IPS DF 19.7 (cell line): ENCODE measurements at places on chromosomes 16 and 17.
A peak's percentile ranks its signal among the peaks of the same experiment; 100 is the strongest.

GRCh38 chr17:81870981-81871386 is at the start of gene ARHGDIA:
Gene ARHGDIA, minus strand, starts transcription at chr17:81871337. Its CDS starts 1,407 bp downstream, at chr17:81869930.
- no peak for DNase-seq

- DNase-seq = no peak
These were observed 89.3 kb downstream of the VMP1 start for GRCh38 chr17:59796785-59797205.

DNA sequence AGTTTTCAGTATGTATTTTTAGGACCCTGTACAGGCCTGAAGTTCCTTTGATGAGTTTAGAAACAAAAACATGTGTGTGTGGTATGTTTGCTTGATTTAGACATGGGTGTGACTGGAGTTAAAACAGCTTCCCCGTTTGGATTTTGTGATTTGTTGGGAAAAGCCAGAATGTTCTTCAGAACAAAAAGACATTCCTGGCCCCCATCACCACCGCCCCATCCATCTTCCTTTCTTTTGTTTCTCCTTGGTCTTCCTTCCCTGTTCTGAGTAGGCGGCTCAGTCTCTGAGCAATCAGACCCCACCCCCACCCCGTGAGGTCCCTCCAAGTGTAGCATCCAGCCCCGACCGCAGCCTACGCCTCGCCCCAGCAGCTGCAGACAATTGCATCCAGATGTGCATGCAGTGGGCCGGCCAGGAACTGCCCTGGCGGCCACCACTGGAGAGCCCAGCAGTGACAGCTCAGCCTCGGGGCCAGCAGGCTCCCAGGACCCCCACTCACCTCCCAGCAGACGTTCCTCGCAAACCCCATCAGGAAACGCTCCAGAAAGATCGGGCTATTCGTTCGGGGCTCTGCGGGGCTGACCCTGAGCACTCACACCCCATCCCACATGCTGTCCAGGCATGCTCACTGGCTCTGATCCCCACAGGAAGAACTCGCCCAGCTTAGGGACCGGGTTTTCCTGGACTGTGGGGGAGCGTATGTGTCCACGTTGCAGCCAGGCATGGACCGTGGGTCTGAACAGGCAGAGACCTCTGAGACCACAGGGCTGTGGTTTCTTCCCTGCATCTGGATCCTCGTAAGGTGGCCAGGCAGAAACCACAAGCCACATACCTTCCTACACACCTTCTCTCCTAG is 99.8 kb upstream of the CDH5 start:
- DNase-seq = no peak

DNA sequence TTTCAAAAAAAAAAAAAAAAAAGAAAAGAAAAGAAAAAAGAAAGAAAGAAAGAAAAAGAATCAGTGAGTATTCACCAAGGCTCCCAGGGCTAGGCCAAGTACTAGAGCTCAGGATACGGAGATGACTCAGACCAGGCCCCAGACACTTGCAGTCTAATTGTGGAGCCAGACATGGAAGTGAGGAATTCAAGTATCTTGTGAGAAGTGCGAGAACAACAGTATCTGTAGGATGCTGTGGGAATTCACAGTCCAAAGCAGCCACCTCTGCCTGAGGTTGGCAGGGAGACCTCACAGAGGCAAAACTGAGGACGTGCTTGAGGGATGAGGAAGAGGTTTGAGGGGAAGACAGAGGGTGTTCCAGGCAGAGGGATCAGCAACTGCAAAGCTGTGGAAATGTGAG is 14.0 kb upstream of the ALDOA start:
- no peak for DNase-seq

DNA sequence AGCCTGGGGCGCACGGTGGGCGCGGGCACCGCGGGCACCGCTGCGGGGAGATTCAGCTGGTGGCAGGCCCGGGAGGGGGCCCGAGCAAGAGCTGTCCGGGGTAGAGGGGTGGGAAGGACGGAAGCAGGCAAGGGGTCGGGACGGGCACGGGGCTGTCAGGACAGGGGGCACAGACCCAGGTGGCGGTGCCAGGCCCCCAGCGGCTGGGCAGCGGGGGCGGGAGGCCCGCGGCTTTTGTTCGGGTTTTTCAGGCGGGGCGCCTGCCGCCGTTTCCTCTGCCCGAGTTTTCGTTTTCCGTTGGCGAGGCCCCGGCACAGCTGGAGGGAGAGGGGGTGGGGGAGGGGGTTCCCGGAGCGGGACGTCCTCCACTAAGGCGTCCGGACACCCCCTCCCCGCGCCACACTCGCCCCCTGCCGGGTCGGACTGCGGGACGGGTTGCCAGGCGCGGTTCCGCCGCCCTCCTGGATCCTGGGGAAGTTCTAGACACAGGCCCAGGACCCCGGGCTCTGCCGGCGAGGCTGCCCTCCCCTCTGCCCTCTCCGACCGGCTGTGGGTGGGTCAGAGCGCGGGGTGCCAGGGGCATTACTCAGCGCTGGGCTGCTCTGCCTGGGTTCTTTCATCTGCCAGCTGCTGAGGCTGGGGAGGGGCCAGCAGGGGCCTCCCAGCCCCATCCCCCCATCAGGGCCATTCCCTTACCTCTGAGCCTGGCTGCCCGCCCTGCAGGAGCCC is 543 bp downstream of the ARHGAP23 start:
- no peak for DNase-seq

- DNase-seq = no peak
These were observed 54.0 kb downstream of the AKAP1 start for GRCh38 chr17:57138956-57139576.

DNA sequence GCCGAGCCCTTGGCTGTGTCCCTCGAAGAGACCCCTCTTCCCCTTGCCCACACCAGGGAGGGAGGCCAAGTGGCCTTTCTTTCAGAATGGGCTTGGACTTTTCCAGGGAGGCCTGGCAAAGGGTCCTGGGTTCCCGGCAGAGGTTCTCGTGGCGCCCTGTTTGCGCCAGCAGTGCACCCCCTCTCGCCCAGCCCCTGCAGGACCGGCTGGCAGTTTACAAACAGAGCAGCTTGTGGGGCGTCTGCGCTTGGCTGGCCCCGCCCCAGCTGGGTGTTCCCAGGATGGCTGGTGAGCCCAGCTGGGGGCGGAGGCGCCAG is 137.8 kb upstream of the CIBAR2 start:
- no peak for DNase-seq

DNA sequence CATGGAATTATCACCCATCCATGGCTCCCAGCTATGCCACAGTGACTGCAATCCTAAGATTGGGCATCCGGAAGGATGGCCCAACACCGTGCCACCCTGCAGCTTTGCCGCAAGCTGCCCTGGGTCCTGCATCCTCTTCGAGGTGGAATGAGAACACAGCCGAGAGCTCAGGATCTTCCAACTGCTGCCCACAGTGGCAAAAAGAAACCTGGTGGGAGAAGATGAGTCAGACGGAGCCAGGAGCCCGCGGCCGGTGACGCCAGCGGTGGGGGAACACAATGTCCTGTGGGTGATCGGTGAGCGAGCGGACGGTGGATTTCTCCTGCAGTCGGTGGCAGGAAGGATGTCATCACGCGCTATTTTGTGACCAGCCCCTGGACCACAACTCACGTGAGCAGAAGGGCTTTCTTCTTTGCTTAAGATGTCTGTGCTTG is 20.1 kb downstream of the CD7 start:
- no peak for DNase-seq

GRCh38 chr17:78351449-78352006 is 8.3 kb downstream of the SOCS3 start:
- DNase-seq = peak; percentile 89

- DNase-seq = no peak
These were observed 260.4 kb upstream of the TBX2 start for GRCh38 chr17:61139219-61139618.

- no peak for DNase-seq
These were observed 31.4 kb downstream of the TEX2 start for GRCh38 chr17:64231567-64232141.

DNA sequence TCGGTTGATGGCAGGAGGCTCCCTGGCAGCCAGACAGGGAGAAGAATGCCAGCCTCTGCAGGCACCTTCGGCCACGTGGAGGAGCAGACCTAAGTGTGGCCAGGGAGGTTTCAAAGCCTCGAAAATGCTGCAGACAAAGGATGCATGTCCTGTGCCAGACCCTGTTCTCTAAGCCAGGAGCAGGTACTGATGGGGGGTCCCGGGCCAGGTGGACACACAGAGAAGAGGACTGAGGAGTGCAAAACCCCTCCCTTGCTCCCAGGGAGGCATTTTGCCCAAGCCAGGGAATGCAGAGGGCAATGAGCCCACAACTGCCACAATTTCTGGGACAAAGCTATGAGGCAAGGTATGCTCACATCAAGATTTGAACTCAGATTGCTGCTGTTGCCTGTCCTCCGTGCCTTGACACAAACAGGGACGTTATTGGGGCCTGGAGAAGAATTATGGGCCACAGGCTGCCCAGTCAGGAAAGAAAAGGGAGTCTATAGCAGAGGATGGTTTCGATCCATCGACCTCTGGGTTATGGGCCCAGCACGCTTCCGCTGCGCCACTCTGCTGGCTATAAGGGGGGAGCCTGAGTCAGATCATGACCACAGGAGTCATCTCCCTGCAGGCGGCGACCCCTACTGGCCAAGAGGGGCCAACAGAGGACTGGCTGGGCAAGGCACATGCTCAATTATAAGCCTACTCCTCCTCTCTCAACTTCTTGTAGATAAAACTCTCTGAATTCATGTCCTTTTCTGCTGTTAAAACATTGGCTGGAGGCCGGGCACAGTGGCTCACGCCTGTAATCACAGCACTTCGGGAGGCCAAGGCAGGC is 25.1 kb upstream of the FOXK2 start:
- DNase-seq = peak; percentile 92

DNA sequence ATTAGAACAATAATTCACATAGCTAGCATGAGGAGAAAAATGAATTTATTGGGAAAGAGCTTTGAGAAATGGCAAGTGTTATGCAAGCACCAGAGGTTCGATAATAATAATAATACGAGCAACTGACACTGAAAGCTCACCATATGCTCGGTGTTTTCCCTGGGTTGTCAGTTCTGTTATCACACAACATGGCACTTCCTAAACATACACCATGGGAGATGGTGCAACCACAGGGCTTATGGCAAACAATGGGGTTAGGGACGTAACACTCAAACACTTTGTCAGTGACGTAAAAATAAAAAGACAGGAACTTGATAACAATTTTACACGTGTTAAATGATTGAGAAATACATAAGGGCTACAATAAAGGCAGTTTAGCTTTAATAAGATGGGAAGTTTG is 23.7 kb downstream of the OR1D5 start:
- DNase-seq = no peak

DNA sequence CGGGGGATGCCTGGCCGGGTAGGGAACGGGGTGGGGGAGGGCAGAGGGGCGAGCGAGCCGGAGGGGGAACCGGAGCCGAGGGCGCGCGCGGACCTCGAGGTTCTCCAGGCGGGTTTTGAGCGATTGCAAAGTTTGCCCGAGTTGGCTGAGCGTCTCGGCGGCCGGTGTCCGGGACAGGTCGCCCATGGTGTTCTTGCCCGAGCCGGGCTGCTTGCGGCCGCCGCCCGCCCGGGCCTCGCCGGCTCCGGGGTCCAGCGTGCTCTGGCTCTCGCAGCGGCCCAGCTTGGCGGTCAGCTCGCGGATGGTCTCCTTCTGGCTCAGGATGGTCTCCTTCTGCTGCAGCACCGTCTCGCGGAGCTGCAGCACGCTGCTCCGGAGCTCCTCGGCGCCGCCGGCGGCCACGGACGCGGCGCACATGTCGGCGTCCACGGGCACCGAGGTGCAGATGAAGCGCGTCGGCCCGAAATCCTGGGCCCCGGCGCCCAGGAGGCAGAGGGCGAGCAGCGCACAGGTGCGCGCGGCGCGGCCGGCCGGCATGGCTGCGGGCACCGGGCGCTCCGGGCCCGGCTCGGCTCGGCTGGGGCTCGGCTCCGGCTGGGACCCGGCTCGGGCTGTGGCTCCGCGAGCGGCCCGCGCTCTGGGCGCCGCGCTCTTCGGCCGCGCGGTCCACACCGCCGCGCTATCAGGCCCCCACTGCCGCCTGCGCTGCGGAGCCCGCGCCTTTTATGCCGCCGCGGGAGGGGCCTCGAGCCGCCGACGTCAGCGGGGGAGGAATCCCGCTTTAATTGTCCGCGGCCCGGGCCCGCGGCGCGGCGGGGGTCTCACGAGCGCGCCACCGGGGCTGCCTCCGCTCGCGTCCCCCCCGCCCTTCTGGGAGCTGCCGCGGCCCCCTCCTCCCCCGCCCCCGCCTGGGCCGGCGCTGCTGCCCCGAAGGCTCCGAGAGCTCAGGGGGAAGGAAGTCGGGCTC is at the start of gene NPTX1:
Gene NPTX1, minus strand, starts transcription at position 698 of the 967 bp plus-strand sequence. Its CDS starts 161 bp downstream, at position 537.
- DNase-seq = no peak

- DNase-seq = peak; percentile 17
These were observed 2.3 kb upstream of the CCDC182 start for GRCh38 chr17:57747221-57748017.

GRCh38 chr17:5282642-5283217 is 646 bp downstream of the RABEP1 start:
- DNase-seq = no peak

DNA sequence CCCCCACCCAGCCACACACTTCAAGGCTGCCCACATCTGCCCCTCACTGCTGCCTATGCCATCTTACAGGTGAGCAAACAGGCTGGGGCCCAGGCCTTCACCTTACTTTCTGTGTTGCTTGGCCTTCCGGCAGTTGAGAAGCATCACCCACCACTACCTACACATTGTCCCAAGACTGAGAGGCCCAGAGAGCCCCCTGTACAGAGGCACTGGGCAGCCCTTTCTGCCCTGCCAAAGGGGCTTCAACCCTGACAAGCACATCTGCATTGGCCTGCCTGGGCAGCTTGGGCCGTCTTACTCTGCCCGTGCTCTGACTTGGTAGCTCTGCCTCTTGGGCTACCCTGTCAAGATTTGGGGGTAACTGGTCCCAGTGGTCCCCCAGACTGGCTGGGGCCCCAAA is 1.2 kb downstream of the MIEF2 start:
- no peak for DNase-seq

DNA sequence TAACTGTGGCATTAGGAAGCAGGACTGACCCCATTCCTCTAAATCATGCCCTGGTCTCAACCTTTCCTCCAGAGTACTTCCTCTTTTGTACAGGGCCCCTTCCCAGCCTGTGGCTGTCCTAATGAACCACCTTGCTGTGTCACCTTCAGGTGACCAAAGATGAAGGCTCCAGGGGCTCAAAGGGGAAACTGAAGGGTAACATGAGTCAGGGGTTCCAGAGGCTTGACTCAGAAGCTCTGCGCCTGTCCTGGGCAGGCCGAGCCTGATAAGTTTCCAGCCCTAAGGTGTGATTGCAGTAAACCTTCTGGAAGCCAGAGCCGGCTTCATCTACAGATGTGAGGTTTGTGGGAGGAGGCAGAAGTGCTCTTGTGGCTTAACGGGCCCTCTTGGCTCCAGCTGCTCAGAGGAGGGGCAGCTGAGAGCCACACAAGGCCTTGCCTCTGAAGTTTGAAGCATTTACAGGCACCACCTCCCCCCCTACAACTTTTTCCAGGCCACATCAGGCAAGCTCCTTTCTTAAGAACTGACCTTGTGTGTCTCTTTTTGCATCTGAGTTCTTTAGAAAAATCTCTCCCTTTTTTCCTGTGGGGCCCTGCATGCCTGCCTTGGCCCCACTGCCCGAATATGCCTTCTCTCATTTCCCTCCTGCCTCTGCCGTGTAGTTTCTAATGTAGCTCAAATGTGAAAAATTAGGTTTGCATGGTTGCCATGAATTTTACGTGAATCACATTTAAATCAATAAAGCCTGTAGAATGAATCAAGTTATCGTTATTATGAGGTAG is 149.9 kb downstream of the CLEC16A start:
- DNase-seq = no peak
